ENCODE measurements at places on chromosomes 2 and 18.

GRCh38 chr2:35343135-35343534 is 1012.4 kb upstream of the CRIM1 start:
- no peak for DNase-seq

GRCh38 chr2:73260338-73260984 is 23.8 kb downstream of the FBXO41 start:
- no peak for DNase-seq

GRCh38 chr2:127185093-127185492 is 35.0 kb downstream of the CYP27C1 start:
- DNase-seq, result no peak

GRCh38 chr18:33156906-33157470 is 283.5 kb downstream of the CCDC178 start:
- no peak for DNase-seq

DNA sequence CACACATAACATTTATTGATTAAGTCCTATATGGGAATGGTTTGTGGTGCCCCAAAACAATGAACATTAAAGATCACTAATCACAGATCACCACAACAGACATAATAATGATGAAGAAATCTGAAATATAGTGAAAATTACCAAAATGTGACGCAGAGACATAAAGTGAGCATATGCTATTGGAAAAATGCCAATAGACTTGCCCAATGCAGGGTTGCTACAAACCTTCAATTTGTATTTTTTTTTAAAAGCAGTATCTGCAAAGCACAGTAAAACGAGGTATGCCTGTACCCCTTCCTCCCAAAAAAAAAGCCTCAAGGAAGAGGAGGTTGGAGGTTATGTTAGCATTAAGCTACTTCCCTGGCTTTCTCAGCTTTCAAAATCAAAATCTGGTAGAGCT is 131.1 kb downstream of the RBMS1 start:
- DNase-seq, result no peak

- DNase-seq, result peak; percentile 43
These were observed 50.0 kb upstream of the RFX8 start for GRCh38 chr2:101524806-101525430.

DNA sequence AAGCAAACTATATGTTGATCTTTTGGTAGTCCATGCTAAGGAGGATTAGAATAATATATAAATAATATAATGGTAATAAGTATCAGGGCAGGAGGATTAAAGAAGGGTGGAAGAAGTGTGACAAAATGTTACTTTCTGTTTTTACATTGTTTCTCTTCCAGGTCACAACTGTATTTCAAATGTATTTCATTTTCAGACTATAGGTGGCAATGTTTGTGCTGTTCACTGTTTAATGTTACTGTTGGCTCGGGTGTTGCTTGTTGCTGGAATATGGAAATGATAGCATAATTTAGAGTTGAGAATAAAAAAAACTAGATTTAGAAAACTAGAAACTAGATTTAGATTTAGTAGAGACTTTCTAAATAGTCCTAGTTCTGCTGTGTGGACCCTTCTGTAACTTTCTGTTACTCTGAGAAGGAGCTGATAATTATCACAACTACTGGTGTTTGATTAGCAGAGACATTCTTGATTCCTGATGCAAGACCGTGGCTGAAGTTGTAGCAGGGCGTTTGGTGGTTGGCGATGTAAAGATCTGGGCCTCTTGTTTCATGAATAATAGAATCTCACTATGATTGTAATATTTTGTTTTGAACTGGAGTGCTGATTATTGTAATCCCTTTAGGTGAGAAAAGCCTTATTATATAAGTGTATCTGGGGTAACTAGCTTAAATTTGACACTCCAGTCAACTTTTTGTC is 7.9 kb downstream of the NEDD4L start:
- no peak for DNase-seq

GRCh38 chr2:172437419-172438341 is 10.3 kb downstream of the ITGA6 start:
- DNase-seq, result no peak

DNA sequence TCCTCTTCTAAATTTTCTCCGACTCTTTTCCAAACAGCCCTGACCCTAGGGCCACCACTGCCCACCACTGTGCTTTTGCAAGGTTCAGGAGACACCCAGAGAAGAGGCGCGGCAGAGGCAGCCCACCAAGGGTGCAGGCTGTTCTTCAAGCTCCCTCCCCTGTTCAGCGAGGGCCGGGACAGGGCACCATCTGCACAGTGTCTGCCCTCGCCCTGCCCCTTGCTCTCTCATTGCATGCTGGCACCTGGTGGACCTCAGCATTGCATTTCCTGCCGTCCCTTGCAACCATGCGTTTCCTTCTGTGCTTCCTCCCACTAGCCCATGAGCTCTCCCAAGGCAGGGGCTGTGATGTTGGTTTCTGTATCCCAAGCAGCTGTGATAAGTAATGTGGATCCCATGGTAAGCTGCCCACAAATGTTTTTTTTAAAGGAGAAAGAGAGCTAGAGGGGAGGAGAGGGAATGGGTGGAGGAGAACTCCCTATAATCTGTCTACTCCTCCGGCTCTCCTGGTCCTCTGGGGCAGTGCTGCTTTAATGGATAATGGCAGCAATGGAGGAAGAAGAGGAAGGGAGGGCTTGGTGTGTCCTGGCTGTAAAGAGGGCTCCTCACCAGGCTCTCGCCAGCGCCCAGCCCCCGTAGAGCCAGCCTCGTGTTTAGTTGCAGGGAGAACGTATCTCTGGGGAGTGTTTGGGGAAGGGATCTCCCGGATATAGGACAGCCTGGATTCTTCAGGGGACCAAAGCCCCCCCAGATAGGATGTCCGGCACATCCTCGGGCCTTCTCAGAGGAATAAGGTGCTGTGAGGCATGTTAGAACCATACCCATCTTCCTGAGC is 15.6 kb upstream of the YWHAQ start:
- DNase-seq, result no peak

GRCh38 chr2:17752246-17752645 is 1.4 kb downstream of the SMC6 start:
- DNase-seq, result no peak

GRCh38 chr18:76399613-76400391 is 95.2 kb downstream of the ZNF516 start:
- DNase-seq, result no peak

- DNase-seq, result no peak
These were observed 93.8 kb downstream of the PRKCE start for GRCh38 chr2:45745231-45745630.

- no peak for DNase-seq
These were observed 748.6 kb upstream of the DDX18 start for GRCh38 chr2:117065912-117066311.

- no peak for DNase-seq
These were observed 198.8 kb downstream of the EXOC6B start for GRCh38 chr2:72627083-72627482.

DNA sequence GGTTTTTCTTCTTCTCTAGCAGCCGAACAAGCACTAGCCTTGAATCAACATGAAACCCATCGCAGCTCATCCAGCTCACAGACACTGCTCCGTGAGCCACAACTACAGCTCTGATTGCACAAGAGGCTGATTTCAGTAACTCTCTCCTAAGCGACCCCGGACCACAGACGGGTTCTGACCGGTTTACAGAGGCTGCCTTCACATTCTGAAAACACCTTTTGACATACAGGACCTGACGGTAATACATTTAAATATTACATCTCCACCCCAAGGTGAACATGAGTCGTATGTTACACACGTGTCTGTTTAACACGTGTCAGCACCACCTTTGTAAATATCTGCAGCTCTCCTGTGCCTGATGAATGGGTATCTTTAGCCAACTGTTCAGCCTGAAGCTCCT is 120.7 kb downstream of the TMEM18 start:
- peak; percentile 41 for DNase-seq

DNA sequence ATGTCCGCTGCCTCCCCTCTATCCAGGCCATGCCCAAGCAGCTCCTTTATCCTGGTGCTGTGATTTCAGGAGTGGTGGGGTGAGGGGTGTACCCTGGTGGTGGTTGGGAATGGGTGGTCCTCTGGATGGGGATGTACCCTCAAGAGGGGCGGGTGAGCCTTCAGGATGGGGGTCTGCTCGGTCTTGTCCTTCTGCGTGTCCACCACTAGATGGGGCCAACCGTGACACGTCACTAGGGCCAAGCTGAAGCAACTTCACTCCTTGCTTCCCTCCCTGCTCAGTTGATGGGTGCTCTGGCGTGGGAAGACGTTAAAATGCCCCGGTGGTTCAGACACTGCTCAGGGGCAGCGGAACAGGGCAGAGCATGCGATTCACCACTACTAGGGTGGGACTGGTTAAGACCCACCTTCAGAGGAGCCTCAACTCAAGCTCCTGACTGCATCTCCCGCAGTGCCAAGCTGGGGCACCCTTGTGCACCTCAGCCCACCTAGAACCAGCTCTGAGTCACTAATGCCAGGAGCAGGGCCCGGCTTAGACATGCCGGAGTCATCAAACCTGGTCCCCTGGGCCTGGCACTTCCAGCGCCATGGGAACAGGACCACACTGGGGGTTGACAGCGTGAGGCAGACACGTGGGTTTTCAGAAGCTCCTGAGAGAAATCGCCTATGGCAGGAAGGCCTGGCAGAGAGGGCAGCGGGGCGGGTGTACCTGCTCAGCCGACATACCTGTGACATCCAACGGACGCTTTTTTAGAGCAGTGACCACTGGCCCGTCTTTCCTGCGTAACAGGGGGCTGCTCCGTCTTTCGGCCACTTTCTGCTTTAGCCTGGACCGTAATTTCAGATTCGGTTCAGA is 256.7 kb downstream of the HDAC4 start:
- DNase-seq, result no peak

Measured in breast epithelium (tissue), 4 donors.